ENCODE measurements at places on chromosomes 3 and 15.
A peak's percentile ranks its signal among the peaks of the same experiment; 100 is the strongest.

DNA sequence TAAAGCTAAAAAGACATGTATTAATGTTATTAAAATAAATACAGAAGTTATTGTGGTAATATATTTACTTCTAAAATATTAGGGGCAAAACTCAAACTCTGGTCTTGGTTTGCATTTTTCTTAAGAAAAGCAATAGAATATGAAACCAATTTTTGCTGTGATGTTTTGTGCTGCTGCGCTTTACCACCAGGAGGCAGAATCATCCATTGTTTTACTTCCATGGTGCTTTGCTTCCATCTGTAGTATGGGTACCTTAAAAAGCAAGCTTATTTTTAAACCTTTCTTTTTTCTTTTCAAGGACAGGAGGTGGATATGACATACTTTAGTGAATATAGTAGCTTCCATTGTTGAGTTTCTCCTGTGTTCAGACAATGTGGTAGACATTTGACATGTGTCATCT lies 46.6 kb upstream of the MRPL3 start:
- H3K4me3 ChIP-seq, result no peak overlapping the region
- no peaks in the 10 kb centered on the region for H3K36me3 ChIP-seq
- no peaks in the 10 kb centered on the region for H3K4me1 ChIP-seq
- peaks cover 24% of the 10 kb centered on the region for H3K27me3 ChIP-seq
- H3K27ac ChIP-seq, result no peak overlapping the region

DNA sequence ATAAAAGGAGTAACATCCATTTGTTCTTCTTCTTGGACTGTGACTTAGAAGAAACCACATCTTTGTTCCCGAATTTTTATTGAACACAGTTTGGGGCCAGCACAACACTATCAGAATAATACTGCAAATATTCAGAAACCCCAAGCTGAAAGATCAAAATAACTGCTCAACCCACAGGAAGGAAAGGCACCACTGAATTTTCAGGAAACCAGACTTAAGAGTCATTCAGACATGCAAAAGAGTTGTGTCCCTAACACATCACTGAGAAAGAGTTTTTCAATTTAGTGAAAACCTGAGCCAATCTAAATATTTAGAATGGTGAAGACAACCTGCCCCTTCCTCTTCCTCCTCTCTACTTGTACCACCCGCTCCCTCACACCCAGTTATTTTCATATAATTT lies 295.0 kb upstream of the RORA start:
- H3K4me3 ChIP-seq, result no peak overlapping the region
- H3K4me1 ChIP-seq, result no peaks in the 10 kb centered on the region
- H3K36me3 ChIP-seq, result no peaks in the 10 kb centered on the region
- H3K27me3 ChIP-seq, result peaks cover 7% of the 10 kb centered on the region
- H3K27ac ChIP-seq, result no peak overlapping the region

DNA sequence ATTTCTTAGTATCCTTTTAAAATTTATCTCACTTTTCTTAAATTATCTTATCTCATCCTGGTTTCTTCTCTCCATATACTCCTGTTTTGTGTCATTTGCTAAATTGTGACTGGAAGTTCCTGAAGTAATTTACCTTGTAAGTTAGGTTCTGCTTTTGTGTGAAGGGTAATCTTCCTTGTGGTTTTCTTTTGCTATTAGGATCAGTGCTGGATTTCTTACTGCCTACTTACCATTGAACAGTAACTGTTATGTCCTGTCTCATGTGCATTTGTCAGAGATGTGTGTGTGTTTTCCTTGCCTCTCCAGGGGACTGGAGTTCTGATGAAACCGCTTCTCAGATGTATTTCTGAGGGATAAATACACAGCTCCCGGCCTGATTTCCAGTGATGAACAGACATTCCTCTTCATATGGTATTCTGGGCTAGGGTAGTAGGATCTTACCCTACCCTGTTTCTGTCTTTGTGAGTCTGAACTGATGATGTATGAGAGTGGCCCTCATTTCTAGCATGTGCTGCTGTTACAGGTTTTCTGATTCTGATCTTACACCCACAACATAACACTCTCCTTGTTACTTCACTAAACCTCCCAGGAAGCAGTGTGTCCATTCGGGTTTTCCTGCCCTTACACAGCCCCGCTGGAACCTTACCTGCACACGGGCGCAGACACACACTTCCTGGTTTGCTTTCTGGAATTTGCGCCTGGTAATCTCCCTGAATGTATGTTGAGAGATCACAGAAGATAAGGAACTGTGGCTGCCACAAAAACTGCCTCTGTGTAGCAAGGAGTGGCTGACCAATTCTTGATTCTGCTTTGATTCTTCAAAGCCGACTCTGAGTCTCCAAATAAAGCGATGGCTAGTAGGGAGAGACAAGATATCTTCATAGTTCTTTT lies 14.7 kb downstream of the PAK2 start:
- H3K36me3 ChIP-seq, result peaks cover 98% of the 10 kb centered on the region
- no peaks in the 10 kb centered on the region for H3K27me3 ChIP-seq
- H3K4me3 ChIP-seq, result no peak overlapping the region
- peaks cover 29% of the 10 kb centered on the region for H3K4me1 ChIP-seq
- ATAC-seq, result no peak

DNA sequence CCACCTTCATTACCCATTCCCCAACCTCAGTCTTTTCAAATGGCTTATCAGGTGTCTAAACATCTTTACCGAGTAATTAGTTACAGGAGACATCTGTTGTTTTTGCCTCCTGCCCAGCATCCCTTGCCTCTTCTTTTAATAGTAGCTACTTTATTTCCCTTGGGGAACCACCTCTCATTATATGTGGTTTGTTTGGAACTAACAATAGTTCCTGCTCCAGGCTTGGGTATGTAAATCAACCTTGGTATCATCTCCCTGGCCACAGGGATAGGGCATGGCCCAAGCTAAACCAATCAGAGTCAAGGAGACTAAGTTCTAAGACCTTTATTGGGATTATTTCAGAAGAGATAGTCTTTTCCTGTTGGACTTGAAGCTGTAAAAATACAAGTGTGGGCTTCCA lies 76.6 kb downstream of the ETV5 start:
- no peak overlapping the region for H3K4me3 ChIP-seq
- no peak overlapping the region for H3K27ac ChIP-seq
- no peak for ATAC-seq
- peaks cover 15% of the 10 kb centered on the region for H3K27me3 ChIP-seq
- H3K36me3 ChIP-seq, result no peaks in the 10 kb centered on the region

DNA sequence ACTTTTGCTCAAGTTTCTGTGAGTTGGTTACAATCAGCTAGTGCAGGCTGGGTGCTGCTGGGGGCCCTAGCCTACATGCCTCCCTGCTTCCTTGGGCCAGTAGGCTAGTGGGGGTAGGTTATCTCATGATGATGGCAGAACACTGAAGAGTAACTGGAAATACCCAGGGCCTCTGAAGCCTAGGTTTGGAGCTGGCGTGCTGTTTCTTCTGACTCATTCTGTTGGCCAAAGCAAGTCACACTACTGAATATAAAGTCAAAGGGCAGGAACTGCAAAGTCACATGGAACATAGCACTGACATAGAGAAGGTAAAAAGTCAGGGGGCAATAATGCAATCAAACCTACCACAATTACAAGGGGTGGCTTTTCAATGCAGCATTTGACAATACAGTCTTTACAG lies 34.5 kb downstream of the RASGRP1 start:
- H3K27ac ChIP-seq, result peak overlapping the region; percentile 74
- peaks cover 74% of the 10 kb centered on the region for H3K4me1 ChIP-seq
- peak; percentile 96 for ATAC-seq
- peaks cover 100% of the 10 kb centered on the region for H3K36me3 ChIP-seq

DNA sequence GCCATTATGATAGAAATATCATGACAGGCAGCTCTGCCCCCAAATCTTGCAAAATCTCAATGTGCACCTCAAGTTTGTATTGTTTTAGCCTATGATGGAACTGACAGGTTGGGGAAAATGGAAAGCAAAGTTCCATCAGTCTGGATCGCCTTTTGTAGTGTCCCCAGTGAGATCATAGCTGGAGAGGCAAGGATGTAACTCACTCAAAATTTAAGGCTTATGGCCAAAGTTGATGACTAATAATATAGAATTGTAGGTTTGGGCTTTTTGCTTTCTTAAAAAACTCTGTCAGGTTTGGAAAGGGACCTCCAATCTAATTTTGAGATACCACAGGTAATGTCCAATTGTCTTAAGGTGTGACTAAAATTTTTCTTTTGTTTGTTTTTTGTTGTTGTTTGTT lies 1.4 kb upstream of the ACP3 start:
- no peak for ATAC-seq
- H3K36me3 ChIP-seq, result no peaks in the 10 kb centered on the region
- no peak overlapping the region for H3K4me3 ChIP-seq

DNA sequence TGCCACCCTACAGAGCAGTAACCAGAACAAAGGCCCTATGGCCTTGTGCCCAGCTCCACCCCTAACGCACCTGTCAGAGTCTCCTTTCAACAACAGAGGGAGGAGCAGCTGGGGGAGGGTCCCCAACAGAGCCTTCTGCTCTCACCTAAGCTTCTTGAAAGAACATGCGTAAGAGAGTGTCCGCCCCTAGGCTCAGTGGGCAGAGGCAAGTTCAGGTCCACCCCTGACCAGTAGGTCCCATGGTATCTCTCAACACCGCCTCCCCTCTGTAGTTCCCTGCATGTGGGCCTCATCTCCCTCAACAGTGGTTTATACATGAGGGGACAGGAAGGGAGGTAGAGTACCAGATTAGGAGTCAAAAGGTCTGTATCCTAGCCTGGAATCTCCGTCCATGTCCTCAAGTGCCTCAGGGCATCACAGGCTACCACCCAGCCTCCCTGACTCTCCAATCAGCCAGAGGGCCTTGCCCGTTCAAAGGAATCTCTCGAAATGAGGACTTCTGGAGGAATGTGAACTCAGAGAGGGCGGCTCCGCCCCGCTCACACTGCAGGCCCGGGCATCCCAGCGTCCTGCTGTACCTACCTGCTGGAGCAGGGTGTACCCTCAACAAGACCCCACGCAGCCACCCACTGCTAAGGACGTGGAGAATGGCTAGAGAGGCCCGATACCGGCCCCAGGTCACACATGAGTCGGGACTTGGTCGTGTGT lies 680 bp downstream of the POC1A start:
- peak overlapping the region; percentile 95 for H3K27ac ChIP-seq
- H3K27me3 ChIP-seq, result no peaks in the 10 kb centered on the region
- peaks cover 10% of the 10 kb centered on the region for H3K4me1 ChIP-seq
- ATAC-seq, result peak; percentile 2

- no peaks in the 10 kb centered on the region for H3K36me3 ChIP-seq
- H3K4me1 ChIP-seq, result no peaks in the 10 kb centered on the region
- H3K27me3 ChIP-seq, result no peaks in the 10 kb centered on the region
- no peak overlapping the region for H3K27ac ChIP-seq
- H3K4me3 ChIP-seq, result no peak overlapping the region
Measured at GRCh38 chr3:73697020-73697419, 72.3 kb upstream of the PDZRN3 start.

- peaks cover 5% of the 10 kb centered on the region for H3K36me3 ChIP-seq
- H3K27me3 ChIP-seq, result no peaks in the 10 kb centered on the region
- H3K27ac ChIP-seq, result no peak overlapping the region
- no peak for ATAC-seq
Measured at GRCh38 chr15:32967521-32967920, 227.0 kb downstream of the FMN1 start.

- no peaks in the 10 kb centered on the region for H3K36me3 ChIP-seq
- H3K27ac ChIP-seq, result no peak overlapping the region
- ATAC-seq, result no peak
Measured at GRCh38 chr3:131847966-131848510, 186.8 kb downstream of the CPNE4 start.

- H3K36me3 ChIP-seq, result no peaks in the 10 kb centered on the region
- no peaks in the 10 kb centered on the region for H3K27me3 ChIP-seq
- H3K4me3 ChIP-seq, result no peak overlapping the region
- no peaks in the 10 kb centered on the region for H3K4me1 ChIP-seq
Measured at GRCh38 chr3:27978440-27978839, 256.3 kb upstream of the EOMES start.

DNA sequence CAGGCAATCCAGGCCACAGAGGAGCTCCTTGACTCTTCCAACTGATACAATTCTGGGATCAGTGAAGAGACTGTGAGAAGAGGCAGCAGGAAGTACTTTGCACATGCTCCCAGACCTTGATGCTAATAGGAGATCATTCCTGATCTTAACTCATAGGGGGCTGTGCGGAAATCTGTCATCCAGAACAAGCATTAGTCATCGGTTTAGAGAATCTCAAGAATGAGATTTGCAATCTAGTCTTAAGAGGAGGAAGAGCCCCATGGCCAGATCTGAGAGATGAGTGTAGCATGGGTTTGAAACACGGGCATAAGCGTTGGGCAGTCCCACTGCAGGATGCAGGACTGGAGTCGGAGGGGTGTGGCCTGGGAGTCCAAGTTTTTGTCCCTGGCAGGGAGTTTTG lies 1081.1 kb downstream of the NAALADL2 start:
- no peaks in the 10 kb centered on the region for H3K4me1 ChIP-seq
- no peak overlapping the region for H3K27ac ChIP-seq
- ATAC-seq, result no peak
- no peaks in the 10 kb centered on the region for H3K27me3 ChIP-seq
- no peaks in the 10 kb centered on the region for H3K36me3 ChIP-seq

- no peak for ATAC-seq
- H3K4me1 ChIP-seq, result no peaks in the 10 kb centered on the region
- H3K27me3 ChIP-seq, result peaks cover 10% of the 10 kb centered on the region
- H3K27ac ChIP-seq, result no peak overlapping the region
- H3K36me3 ChIP-seq, result no peaks in the 10 kb centered on the region
Measured at GRCh38 chr3:64207289-64208080, 17.8 kb downstream of the PRICKLE2 start.

DNA sequence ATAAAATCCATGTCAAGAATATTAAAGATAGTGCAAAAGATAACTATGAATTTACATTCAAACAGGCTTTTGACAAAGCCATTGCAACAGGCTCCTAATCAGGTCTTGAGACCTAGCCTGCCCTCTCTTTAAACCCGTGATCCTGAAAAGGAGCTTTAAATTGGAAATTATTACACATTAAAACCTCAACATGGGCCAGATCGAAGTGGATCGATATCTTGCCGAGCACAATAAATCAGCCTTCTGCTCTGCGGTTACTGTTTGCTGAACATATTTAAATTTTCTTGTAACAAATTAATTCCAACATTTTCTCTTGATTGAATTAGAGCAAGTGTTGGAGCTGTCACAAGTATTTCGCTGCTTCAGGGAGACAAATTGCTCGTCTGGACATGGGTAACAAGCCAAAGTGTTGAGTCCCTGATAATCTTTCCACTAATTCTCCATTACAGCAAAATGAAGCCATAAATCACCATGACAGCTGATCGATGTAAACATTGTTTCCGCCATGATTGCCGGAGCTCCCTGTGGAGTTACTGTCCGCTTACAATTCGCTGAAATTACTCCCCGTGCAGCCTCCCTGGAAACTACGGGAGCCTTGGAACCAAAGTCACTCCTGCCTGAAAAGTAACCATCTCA lies 47.6 kb downstream of the SHOX2 start:
- no peak overlapping the region for H3K27ac ChIP-seq
- no peaks in the 10 kb centered on the region for H3K36me3 ChIP-seq
- peaks cover 10% of the 10 kb centered on the region for H3K27me3 ChIP-seq
- H3K4me3 ChIP-seq, result no peak overlapping the region
- ATAC-seq, result no peak

DNA sequence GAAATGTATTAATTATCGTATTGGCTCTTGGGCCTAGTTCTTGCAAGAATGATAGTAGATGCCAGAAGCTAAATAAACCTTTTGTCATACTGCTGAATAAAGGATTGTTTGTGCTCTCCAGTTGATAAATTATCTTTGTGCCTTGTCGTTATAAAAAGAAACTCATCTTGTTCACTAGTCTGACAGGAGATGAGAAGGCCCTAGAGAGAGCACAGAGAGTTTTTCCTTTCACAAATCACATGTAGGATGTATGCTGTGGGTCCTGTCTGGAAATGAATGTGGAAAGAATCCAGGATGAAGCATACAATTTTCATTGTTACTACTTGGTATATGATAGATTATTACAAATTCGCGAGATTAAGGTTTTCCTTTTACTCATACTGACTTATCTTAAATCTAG lies 113.0 kb downstream of the NLGN1 start:
- no peaks in the 10 kb centered on the region for H3K4me1 ChIP-seq
- H3K36me3 ChIP-seq, result no peaks in the 10 kb centered on the region
- H3K27me3 ChIP-seq, result no peaks in the 10 kb centered on the region
- H3K4me3 ChIP-seq, result no peak overlapping the region

Measured in activated T-helper 17 cell treated with anti-CD3 and anti-CD28 coated beads, Interleukin-2, amount 50 U/mL, for 72 hours (primary cell).